Pancreas (tissue), 10 donors: ENCODE measurements at places on chromosomes 3 and 15.

GRCh38 chr3:50182533-50183099, 8.8 kb upstream of the GNAT1 start:
- DNase-seq, result no peak

GRCh38 chr3:140073278-140074045, 138.5 kb downstream of the CLSTN2 start:
- no peak for DNase-seq

DNA sequence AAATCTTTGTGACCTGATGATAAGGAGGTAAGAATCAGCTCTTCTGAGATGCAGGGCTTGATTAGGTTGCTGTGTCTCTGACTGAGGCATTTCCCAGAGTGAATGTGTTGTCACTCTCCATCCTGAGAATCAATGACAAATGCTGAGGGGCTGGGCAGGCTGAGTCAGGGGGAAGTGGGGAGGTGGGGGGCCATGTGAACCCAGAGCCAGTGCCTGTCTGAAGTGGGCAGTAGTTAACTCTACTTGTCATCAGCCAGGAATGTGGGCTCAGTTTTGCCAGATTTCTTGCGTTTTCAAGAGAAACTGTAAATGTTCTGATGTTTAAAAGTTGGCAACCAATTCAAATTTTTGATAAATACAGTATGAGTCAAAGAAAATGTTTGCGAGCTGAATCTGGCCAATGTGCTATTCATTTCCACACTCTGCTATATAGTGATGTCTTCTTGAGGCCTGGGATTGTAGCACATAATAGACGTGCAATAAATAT, 3.1 kb upstream of the BNC1 start:
- no peak for DNase-seq

DNA sequence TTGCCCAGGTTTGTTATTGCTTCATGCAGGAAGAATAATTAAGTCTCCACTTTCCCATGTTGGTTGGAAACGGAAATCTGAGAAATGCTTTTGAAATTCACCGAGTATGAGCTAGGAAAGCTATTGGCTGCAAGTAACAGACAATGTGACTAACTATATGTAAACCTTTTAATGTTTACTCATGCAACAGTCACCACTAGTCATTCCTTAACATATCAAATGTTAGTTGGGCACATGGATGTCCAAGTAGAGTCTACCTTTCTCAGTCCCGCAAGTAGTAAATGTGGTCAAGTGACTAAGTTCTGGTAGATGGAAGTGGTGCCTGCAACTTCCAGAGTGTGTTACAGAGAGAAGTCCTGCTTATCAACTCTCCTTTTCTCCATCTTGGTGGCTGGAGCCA, 52.5 kb downstream of the KLF15 start:
- no peak for DNase-seq

- DNase-seq, result peak; percentile 35
These were observed 519 bp downstream of the LYSMD2 start for GRCh38 chr15:51736751-51737521.

DNA sequence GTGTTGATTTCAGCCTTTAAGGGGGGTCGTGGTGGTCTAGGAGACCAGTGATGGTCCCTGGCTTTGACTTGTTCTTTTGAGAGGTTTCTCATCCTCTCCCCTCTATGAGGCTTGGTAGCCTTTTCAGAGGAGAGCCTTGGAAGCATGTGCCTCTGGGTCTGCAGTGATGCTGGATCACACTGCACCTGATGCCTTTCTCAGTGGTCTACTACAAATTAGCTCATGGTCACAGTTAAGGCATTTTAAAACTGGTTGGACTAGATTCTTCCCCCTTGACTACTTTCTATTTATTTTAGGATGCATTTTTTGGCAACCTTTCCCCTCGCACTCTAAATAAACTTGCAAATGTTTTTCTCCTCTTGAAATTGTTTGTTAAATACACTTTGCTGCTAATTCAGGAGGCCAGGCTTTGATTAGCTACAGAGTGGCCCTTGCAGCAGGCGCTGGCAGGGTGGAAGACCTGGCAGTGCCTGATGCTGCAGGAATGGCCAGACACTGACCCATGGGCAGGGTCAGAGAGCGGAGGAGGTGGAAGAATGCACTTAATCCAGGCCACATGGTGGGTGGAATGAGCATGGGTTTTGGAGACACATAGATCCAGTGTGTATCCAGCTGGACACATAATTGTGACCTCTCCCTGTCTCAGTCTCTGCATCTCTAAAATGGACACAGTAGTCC, 318.8 kb upstream of the CTDSPL start:
- no peak for DNase-seq

GRCh38 chr3:150372722-150373121, 35.4 kb upstream of the TSC22D2 start:
- DNase-seq, result no peak

GRCh38 chr3:32922078-32922477, 29.4 kb upstream of the CCR4 start:
- no peak for DNase-seq

DNA sequence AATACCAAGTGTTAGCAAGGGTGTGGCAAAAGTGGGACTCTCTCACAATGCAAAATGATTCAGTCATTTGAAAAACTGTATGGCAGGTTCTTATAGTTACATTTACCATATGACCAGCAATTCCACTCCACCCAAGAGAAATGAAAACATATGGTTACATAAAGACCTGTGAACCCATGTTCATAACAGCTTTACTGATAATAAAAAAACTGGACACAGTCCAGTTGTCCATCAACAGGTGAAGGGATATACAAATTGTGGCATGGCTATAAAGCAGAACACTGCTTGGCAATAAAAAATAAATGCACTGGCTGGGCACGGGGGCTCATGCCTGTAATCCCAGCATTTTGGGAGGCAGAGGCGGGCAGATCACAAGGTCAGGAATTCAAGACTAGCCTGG, 30.8 kb downstream of the RAD18 start:
- DNase-seq, result no peak

- DNase-seq, result no peak
These were observed 222.7 kb downstream of the EFHB start for GRCh38 chr3:19711160-19711782.

GRCh38 chr15:101733545-101733944, 9.3 kb upstream of the TARS3 start:
- no peak for DNase-seq

DNA sequence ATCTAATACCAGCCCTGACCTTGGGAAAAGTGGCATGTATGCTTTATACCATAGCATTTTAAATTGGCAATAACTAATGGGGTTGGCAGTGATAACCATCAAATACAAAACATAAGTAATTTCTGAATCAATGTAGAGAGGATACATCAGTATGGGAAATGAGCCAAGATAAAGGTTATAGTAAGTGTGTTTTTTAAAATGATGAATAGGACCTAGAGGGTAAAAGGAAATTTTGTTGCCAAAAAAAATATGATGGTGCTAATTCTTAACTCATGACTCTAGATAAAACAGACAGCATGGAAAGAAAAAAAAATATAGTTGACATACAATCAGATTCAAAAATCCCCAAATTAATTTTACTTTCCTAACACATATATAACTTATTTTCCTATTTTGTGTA, 75.4 kb upstream of the ROBO1 start:
- DNase-seq, result no peak

DNA sequence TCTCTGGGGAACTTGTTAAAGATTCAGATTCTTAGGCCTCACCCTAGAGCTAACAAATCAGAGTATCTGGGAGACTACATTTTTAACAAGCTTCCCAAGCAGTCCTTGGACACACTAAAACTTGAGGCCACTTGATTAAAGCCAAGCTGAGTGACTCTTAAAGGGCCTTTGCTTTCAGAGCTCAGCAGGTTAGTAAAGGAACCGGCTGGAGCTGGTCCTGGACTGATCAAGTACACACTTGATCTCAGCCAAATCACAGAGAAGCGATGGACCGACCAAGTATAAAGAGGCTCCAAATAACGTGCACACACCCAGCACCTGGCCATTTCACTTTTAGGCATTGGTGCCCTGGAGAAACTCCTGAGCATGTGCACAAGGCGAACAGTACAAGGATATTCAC, 12.9 kb upstream of the TM6SF1 start:
- no peak for DNase-seq

- no peak for DNase-seq
These were observed 243.8 kb downstream of the KCNH8 start for GRCh38 chr3:19392150-19392549.

DNA sequence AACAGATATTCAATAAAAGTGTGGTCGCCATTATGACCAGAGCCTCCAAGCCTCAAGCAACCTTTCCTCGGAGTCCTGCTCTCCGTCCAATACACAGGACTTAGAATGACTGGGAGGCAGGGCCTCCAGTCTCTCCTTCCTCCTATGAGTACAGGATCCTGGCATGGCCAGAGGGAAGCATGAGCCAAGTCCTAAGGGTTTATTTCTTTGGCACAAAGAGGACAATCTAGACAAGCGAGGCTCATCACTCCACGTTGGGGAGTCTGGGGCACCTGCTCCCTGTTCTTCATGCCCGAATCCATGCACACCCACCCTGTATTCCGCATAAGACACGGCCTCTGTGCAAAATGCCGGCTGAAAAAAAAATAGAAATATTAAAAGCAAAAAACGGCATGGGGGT, 6.8 kb downstream of the PRRT3 start:
- no peak for DNase-seq

GRCh38 chr3:102329561-102329960, 105.3 kb upstream of the ZPLD1 start:
- DNase-seq, result no peak

DNA sequence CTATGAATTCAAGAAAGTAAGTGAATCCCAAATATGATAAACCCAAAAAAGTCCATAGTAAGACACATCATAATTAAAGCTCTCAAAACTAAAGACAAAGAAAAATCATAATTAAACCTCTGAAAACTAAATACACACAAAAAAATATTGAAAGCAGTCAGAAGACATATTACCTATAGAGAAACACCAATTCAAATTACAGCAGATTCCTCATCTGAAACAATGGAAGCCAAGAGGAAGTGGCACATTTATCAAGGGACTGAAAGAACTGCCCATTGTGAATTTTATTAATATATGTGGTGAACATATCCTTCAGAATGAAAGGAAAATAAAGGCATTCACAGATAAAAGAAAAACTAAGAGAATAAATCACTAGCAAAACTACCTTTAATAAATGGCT, 128.2 kb downstream of the SCAPER start:
- no peak for DNase-seq

DNA sequence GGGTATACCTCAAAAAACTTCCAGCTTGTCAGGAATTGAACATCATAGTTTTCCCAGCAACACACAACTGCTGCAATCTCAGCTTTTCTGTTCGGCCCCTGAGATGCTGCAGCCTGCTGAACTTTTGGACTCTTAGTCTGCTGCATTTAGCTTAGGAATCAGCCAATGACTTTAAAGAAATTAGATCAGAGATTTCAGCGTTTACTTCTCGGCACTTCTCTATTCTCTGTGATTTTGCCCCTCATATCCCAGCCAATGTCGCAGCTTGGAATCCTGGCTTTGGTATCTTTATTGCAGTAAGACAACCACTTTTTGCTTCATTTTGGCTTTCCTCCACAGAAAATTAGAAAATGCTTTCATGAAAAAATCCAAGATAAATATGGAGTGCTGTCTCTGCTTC, 86.3 kb upstream of the MCTP2 start:
- no peak for DNase-seq

DNA sequence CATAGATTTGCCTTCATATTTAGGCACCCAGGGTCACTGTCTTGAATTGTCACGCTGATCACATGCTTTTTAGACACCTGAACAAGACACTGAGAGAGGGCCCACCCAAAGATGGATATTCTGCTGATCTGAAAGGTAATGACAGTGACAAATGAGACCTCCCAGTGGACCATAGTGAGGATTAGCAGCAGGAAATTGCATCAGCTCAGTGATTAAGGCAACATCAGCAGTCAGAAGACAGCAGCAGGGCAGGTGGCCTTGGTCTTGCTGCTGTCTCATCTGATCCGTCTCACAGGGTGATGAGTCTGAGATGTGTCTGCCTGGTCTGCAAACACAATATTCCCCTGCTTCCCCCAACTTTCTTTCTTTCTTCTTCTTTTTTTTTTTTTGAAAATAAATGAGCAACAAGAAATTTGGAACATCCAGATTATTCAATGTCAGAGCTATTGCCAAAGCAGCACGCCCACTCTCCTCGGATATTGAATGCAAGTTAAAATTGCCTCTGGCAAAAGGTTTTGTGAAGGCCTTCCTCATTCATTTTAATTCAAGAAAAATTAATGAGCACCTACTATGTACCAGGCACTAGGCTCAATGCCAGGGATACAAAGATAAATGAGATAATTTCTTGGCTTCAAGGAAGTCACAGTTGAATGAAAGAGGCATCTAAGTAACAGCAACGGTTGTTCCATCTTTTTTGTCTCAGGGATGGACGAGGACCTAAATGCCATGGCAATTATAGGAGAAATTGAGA, 14.1 kb downstream of the OTOL1 start:
- DNase-seq, result no peak
